ENCODE measurements at places on chromosomes 5 and 9.

- no peak for DNase-seq
These were observed 65.1 kb downstream of the ANKRD55 start for GRCh38 chr5:56168066-56168478.

GRCh38 chr5:67414712-67415111 is 218.1 kb upstream of the CD180 start:
- no peak for DNase-seq

- no peak for DNase-seq
These were observed 5.1 kb downstream of the AMACR start for GRCh38 chr5:34002629-34003328.

- no peak for DNase-seq
These were observed 166.6 kb downstream of the CDK5RAP2 start for GRCh38 chr9:120413121-120414048.

GRCh38 chr9:30744871-30745270 is 1639.6 kb upstream of the ACO1 start:
- DNase-seq = no peak

- no peak for DNase-seq
These were observed 43.3 kb downstream of the SLC28A3 start for GRCh38 chr9:84297162-84297821.

DNA sequence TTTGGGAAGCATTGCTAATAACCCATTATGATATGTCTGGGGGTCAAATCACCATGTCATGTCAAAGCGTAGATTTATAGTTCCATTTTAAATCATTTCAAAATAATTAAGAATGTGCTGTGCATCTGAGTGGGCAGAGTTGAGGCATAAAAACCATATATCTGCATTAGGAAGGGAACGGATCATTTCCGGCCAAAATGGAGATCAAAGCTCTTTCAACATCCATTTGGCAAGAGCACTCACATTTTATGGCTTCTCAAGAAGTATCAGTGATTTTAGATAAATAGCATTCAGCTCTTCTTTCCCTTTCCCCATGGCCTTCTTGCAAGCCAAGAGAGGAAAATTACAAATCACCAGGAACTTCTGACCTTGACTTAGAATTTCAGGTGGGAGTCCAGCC is 89.9 kb downstream of the HSPA4 start:
- no peak for DNase-seq

DNA sequence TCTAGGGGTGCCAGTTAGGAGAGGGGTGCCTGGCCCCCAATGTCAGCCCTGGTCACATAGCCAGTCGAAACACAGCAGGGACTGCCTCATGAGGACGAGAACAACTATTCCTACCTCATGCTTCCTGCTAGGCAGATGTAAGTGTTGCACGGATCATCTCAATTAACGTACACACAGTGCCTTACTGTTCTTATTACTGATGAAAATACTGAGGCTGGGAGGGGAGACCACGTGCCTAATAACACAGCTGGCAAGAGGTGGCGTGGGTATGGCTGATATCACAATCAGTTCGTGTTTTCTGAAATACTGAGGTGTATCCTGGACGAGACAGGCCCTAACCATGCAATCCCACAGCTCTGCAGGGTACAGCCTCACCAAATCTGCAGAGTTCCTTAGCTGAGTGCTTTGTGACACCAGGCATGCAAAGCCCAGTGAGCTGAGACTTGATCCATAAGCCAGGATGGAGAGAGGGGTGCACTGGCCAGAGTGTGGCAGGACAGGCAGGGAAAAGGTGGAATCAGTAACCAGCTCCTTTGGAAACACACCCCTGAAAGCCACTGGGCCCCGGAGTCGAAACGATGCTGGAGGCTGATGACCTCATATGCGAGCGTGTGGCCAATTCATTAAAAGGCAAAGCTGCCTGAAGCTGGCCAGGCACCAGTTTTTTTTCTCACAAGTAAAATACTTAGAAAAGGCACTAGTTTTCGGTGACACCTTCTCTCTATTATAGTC is 63.9 kb downstream of the PRRT1B start:
- no peak for DNase-seq

- no peak for DNase-seq
These were observed 17.8 kb downstream of the CTNNA1 start for GRCh38 chr5:138770977-138771376.

DNA sequence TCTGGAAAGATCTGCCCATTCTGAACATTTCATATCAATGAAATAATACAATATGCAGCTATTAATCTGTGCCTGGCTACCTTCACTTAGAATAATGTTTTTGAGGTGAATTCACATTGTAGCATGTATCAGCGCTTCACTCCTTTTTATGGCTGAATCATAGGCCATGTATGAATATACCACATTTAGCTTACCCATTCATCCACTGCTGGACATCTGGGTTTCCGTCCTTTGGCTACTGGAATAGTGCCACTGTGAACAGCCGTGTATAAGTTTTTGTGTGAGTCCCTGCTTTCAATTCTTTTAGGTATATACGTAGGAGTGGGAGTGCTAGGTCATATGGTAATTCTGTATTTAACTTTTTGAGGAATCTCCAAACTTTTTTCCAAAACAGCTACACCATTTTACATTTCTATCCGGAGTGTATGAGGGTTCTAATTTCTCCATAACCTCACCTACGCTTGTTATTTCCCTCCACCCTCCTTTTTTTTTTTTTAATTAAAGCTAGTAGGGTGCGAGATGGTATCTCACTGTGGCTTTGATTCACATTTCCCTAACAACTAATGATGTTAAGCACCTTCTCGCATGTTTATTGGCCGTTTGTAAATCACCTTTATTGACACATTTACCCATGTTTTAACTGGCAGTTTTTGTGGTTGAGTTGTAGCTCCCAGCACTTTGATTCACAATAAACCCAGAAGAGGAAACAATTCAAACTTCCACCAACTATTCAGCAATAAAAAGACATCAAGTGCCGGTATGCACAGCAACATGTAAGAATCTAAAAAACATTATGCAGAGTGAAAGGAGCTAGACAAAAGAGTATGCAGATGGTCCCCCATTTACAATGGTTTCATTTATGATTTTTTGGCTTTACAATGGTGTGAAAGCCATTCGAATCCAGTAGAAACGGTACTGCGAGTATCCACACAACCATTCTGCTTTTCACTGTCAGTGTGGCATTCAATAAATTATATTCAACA is 8.1 kb downstream of the SEMA4D start:
- DNase-seq = no peak

DNA sequence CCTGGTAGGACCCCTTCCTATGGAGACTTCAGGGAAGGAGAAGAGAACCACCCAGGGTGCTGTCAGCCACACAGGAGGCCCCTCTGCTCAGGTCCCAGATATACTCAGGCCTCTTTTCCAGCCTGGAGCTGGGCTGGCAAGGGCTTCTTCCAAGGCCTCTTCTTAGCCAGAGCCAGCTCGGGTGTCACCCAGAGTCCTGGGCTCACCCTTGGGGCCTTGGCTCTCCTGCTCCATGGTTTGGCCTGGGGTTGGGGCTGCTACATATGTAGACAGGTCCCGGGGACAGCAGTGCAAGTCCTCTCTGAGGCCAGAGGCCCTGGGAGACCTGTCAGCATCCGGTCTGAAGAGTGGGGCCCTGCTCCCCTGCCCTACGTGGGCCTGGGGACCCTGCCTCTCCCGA is 22.8 kb downstream of the PAEP start:
- DNase-seq = no peak

- no peak for DNase-seq
These were observed 1.5 kb upstream of the GPRIN1 start for GRCh38 chr5:176611435-176611834.

DNA sequence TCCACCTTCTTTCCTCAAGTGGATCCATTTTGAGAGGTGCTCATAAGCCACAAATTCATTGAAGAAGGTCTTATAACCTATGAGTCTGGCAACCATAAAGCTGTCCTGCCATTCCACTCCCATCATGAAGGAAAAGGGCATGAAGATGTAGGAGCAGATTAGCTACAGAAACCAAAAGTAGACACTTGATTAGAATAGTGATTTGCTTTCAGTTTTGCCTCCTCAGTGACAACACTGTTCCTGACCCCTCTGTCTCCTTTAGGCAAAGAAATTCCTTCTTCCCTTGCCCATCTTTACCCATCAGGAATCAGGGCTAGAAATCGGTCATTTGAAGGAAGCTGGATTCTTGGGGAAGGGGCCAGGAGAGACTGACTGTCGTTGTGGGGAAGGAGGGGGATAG is 55.2 kb downstream of the SLC28A3 start:
- no peak for DNase-seq

GRCh38 chr5:117072439-117072838 is 497.8 kb upstream of the SEMA6A start:
- no peak for DNase-seq

DNA sequence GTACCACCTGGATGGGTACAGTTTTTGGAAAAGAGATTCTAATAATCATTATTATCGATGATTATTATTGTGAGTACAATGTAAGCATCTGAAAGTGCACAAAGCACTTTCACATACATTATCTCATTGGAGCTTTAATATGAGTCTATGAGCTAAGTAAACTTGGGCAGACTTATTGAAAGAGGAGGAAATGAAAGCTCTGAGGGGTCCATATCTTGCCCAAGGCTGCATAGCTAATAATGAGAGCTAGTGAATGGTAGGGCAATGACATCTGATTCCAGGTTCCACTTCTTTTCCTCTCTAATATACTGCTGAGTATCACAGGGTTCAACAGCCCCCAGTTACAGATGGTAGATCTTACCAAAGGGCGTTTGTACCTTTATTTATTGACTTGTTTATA is 26.1 kb downstream of the TIMD4 start:
- DNase-seq = no peak

- DNase-seq = no peak
These were observed 213.6 kb upstream of the S1PR3 start for GRCh38 chr9:88777498-88778312.
